Pons (tissue), 1 donor: ENCODE measurements at places on chromosomes 13 and 19.

DNA sequence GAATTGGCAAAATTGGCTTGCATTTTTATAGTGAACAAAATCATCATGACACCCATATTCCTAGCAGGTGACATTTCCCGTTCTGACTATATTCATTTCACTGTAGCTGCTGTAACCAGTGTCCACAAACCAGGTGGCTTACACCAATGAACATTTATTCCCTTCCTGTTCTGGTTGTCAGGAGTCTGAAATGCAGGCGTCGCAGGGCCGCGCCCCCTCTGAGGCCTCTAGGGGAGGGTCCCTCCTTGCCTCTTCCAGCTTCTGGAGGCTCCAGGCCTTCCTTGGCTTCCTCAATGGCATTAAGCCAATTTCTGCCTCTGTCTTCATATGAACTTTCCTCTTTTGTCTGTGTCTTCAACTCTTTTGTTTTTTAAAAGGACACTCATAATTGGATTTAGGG lies 6.5 kb upstream of the RLN3 start:
- no peak for DNase-seq

DNA sequence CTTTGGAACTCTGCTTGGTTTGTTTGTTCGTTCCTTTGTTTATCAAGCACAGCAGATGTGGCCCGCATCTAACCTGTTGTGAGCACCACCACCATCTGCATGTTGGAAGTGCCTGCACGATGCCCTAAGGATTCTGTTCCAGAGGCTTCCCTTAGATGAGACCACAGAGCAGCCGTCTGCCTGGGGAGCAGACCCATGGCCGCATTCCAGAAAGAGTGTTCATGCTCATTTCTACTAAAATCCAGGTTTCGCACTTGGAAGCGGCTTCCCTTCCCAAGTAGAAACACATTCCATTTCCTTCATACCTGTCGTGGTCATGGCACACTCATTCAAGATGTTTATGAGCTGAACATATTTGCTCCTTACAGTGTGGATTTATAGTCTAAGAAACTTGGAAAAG lies 27.2 kb downstream of the COL4A2 start:
- DNase-seq = no peak

DNA sequence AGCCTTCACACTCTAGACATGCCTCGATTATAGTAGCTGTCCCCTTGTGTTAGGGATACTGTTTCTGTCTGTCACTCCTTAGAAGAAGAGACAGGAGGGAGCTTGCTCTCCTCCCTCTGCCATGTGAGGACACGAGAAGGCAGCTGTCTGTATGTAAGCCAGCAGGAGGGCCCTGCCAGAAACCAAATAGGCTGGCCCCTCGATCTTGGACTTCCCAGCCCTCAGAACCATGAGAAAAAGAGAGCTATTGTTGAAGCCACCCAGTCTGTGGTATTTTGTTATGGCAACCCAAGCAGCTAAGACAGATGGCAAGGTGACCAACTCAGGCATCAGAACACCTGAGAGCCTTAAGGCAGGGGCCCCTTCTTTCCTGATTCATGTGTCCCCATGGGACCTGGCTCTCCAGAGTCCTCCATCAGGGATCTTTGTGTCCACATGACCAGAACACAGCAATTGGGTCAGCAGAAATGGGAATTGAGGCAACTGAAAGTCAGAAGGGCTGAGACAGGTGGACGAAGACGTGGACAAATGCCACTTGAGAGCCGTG lies 65.6 kb upstream of the NPAS1 start:
- no peak for DNase-seq

DNA sequence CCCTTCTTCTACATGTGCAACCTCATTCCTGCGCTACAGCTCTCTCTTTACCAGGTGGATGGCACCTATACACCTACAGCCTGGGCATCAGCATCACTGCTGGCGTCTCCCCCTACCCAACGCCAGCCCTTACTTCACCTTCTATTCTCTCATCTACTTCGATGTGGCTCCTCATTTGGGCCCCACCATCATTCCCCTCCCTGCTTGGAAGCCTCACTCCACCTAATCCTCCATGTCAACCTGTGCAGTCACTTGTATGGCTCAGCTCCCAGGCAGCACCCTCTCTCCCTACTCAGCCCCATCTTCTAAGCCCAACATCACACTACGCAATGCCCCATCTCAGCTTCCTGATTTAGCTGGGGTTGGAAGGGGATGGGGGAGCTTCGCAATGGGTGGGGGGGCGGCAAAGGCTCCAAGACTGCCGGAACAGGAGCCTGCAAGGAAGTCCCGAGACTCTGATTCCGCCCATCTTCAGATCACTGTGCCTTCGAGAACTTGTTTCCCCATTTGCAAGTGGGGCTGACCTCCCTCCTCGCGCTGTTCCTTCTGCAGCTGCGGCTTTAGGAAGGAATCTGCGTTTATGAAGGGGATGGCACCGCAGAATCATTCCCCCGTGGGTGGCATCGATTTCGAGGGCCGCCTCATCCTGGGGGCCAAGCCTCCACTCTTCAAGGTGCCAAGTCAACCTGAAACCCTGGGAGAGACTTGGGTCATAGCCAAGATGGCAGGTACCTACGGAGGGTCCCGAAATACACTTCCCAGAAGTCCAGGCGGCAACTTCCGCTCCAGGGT lies 913 bp downstream of the MZF1 start:
- no peak for DNase-seq

GRCh38 chr13:95304453-95304852 lies 3.2 kb upstream of the ABCC4 start:
- no peak for DNase-seq

DNA sequence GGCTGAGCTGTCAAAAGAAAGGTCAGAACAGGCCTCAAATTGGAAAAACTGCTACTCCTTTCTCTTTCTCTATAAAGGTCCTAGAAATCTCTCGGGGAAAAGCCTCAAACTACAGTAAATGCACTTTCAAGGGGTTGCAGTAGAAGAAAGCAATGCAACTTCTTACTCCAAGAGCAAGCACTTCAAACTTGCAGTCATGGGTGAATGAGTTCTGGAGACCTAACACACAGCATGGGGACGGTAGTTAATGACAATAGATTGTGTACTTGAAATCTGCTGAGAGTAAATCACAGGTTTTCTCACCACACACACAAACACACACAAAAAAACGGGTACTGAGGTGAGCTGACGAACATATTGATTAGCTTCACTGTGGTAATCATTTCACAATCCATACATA lies 11.8 kb downstream of the TUBGCP3 start:
- DNase-seq = no peak

DNA sequence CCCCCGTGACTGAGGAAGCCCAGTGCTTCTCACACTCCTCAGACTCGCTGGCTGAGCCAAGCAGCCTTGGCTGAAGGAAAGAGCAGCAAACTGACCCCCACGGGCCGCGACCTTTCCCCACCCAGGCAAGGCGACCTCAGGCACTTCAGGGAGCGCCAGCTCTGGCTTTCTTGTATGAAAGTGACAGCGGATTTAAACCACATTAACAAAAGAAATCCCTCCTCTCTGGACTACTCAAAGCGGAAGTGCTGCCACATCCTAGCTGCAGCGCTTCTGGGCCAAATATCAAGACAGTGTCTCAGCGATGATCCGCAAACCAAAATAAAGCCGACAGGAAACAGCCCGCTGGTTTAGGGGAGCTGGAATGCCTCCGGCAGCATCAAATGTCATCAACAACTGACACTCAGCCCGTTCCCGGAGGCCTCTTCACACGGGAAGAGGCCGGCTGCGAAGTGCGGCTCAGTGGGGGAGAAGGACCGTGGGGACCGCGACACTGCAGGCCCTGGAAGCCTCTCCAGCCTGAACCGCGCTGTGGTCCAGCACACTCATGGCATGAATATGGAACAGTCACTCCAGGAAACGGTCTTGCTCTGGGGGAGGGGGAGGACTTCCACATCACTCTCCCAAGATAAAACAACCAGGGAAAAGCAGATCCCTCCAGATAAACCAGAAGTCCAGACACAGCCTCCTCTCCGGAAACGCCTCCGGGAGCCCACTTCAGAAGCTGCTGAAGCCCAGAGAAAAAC lies 1.4 kb downstream of the RASA3 start:
- DNase-seq = peak; percentile 64

- DNase-seq = no peak
These were observed 11.2 kb upstream of the MADCAM1 start for GRCh38 chr19:485077-485476.

GRCh38 chr13:51721496-51721895 lies 82.5 kb downstream of the DHRS12 start:
- DNase-seq = peak; percentile 53

GRCh38 chr13:33544308-33544707 lies 258.8 kb upstream of the STARD13 start:
- no peak for DNase-seq
